ENCODE measurements at places on chromosomes 3 and 15.

- DNase-seq: peak; percentile 87
Observed at GRCh38 chr3:171192176-171192854, 165.8 kb upstream of the SLC2A2 start.

DNA sequence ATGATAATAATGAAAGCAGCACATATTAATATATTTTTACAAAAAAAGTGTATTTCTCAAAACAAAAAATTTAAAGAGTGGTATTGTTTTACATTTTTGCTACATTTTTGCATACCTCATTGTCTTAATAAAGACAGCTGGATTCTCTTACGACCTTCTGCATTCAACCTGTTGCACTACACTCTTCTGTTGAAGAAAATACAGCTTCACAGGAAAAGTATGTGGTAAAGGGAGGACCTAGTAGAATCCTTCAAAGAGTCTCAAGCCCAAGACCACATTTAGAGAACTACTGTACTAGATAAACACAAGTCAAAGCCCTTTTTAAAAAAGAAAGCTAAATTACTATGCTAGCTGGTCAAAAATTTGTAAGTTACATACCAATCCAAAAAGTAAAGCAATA, 7.9 kb downstream of the ZNF280D start:
- DNase-seq: no peak

DNA sequence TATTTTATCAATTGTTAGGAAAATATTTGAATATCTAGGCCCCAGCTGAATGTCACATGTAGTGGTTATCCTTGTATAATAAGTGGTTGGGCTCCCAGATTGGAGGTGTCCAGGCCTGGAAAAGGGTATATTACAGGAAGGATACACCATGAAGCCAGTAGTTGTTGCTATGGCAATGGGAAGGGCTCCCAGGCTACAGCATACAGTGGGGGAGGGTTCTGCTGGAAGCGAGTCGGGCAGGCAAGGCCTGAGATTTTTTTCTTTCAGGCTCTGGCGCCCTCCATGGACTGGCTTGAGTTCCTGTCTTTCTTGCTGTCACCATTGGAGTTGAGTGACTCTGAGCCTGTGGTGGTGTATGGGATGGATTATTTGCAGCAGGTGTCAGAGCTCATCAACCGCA, 8.9 kb downstream of the ECE2 start:
- DNase-seq: peak; percentile 60

DNA sequence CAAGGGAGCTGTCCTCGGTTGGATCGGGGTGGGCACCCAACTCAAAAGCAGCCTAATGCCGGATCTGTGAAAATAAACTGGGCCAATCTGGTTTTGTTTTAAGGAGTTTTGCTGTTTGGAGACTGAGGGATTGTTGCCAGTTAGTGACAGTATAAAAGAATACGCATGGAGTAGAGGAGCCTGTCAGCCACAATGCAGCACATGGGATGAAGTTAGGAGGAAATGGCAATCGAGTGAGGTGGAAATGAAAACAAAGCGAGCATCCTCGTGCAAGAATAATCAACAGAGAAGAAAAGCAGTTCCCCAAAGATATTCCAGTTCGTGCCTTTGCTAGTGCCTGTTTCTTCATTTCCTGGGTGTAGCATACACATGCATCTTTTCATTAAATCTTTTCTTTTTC, 108.4 kb upstream of the RORA start:
- peak; percentile 31 for DNase-seq

GRCh38 chr3:83956431-83956830, 1002.4 kb upstream of the CADM2 start:
- no peak for DNase-seq

GRCh38 chr3:135412475-135412874, 553.1 kb upstream of the PPP2R3A start:
- DNase-seq: no peak

DNA sequence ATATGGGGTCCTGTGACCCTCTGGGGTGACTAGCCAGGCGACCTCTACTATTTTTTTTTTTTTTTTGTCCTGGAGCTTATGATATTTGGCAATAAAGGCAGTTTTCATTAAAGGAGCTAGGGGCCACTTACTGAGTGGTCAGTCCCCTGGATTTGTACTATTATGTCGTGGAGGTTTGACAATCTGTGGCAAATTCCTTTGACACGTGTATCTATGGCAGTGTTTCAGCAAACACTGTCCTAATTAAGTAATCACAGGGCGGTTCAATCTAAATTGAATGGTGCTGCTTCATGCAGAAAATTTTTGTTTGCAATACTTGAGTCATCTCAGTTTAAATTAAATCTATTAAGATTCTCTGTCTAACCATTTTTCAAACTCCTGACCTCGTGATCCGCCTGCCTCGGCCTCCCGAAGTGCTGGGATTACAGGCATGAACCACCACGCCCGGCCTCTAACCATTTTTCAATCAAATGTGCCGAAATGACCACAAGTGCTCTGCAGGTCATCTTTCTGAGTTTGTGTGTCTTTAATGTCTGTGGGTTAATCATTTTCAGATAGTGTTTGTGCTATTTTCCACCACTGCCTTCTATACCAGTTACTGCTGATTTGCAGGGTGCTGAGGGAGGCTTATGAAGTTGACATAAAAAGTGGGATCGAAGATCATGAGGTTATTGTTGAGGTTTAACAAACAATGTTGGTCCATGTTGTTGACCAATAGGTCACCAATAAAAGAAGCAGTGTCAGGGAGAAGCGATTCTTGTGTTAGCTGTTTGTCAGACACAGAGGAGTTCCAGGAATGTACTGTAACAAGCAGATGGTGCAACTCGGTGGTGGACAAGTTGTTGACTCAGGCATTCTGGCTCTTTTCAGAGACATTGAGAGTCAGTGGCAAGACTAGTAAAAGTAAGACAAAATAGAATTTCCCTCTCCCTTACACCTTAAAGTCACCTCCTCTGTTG, 18.6 kb upstream of the SLC2A2 start:
- DNase-seq: peak; percentile 72

GRCh38 chr3:186298876-186299275, 63.2 kb downstream of the DGKG start:
- no peak for DNase-seq

DNA sequence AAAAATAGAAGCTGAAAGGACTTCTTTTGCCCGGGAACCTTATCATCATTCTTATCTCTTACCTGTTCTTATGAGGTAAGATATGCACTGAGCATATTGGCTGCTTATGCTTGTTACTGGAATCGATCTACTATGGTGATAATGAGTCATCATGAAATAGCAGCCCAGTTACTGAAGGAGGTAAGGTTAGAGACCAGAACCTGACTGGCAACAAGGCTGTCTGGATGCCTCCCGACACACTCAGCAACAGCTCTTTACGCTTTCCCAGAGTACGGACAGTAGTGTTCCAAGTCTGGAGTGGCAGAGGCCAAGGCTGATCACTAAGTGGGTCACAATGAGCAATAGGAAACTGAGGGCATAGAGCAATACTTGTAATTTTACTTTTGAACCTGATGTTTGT, 314.1 kb downstream of the NLGN1 start:
- no peak for DNase-seq

- DNase-seq: no peak
Observed at GRCh38 chr3:43215663-43216275, 70.6 kb upstream of the SNRK start.

DNA sequence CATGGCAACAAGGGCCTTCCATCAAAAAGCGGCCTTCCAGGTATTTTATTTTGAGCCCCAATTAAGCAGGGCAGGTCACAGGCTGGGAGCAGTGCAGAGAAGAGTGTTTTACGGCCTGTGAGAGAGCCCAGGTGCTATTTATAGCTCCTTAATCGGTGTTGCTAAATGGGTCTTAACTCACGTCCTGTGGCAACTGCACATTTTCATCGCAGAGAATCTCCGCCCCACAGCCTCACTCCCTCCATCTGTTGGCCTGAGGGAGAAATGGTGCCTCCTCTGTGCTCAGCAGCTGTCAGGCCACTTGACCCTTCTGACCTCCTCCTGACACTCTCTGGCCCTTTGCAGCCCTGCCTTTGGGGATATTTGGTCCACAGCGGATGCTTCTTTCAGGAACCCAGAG, 58.6 kb downstream of the SPSB4 start:
- no peak for DNase-seq

DNA sequence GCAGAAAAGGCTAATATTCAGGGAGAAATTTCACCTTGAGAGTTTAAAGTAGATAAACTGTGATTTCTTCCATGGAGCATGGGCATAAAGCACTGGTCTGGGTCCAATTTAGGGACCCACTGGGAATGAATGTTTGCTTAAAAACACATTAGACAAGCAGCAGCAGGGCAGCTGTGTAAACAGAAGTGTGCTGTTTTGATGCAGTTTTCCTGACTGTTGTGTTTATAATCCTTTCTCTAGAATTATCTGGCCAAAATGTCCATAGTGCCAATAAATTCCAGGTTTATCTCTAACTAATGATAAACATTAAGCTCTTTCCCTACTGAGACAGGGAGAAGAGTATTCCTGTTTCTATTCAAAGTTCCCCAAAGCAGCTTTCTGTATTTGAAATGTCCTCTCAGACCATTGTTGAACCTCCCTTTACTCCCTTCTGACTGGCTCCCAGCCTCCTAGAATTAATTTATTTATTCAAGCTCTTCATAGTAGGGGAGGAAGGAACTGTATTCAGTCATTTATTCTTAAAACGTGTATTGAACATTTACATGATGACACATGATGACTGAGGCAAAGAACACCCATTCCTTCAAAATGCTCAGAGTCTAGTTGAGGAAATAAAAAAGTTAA, 7.0 kb upstream of the TM4SF18 start:
- peak; percentile 34 for DNase-seq

DNA sequence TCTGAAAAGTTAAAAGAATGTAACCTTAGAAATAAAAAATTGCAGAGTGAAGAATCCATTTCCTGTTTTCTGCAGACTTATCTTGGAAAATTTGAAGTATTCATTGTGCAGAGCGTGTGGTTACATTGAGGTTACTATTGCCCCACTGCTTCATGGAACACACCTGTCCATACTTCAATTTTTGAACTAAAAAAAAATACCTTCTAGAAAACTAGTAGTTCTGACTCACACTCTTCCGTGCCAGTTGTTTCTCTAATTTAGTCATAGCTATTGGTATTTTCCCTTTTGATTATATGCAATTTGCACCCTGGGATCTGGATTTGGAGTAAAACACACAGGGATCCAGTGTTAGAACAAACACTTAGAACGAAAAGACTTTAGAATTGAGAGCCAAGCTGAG, 111.8 kb upstream of the LYSMD4 start:
- peak; percentile 4 for DNase-seq

DNA sequence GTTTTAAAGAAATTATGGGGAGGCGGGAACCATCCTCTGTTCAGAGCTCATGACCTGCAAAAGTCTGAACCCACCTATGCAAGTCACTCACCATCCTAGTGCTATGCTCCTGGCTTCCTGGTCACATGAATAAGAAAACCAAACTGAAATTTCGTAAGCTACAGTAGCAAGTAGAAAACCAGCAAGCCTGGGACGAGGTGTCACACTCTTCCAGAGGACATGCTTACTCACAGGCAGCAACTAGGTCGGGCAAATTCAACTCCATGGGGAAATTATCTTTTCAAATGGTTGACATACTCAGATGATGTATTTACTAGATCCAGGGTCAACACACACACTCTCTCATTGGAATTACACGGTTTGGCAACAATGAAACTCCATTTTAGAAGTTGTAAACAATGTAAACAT, 31.3 kb downstream of the LDHAL6B start:
- DNase-seq: no peak

GRCh38 chr3:184479426-184480126, 82.0 kb upstream of the EPHB3 start:
- DNase-seq: no peak

DNA sequence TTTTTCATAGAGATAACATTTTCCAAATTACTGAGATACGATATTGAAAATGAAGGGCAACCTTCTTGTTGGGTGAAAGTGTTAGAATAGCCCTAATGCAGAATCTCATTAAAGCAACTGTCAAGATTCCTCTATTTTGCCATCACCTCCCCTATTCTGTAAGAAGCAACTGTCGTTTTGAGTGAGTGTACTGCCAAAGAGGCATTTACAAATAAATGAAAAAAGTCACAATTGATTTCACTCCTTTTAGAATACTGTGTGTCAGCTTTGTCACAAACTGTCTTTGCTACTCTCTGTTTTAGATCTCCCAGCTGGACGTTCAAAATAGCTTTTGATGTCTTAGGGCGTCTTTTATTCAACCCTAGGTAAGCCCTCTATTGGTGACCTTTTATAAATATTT, 322.8 kb upstream of the NAALADL2 start:
- DNase-seq: no peak

DNA sequence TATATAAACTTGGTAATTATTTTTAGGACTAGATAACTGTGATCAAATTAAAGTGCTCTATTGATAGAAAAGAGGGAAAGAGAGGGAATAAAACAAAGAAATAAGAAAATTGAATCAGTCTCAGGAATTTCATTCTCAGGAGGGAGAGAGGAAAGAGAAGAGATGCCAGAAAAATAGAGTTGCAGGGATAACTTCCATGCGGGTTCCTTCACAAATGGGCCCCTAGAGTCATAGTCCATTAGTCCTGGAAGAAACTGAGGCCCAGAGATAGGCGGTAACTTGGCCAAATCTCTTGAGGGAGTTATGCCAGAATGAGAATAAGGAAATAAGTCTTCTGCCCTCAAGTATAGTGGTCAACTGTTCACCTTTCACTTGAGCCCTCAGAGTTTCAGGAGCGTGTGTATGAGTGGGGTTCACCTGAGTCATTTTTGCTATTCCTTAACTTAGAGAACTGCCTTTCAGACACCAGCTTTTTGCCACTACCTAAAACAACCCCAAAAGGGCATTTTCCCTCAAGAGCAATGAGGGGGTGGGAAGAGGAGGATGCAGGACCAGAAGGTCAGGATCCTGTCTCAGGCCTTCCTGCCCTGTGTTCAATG, 192.6 kb downstream of the MEX3B start:
- DNase-seq: no peak

GRCh38 chr3:45258317-45258716, 32.2 kb upstream of the TMEM158 start:
- no peak for DNase-seq

GRCh38 chr3:68889328-68889727, 43.0 kb downstream of the TAFA4 start:
- DNase-seq: no peak

GRCh38 chr3:112429960-112430359, 69.3 kb downstream of the BTLA start:
- no peak for DNase-seq

DNA sequence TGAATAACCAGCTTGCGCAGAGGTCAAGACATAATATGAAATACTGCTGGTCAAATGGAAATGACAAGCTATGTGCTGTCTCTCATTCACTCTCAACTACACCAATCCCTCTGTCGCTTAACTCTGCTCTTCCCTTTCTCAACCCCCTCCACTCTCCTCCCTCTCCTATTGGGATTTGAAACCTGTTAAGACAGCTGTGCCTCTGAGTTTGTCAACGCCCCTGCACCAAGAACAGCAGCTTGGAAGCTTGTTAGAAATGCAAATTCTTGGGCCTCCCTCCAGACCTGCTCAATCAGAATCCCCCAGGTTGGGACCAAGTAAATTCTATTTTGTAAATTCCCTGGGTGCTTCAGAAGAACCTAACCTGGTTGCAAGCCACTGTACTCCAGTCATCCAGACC, 149.7 kb upstream of the ATP2B2 start:
- DNase-seq: no peak

GRCh38 chr15:58433597-58434333, 2.0 kb downstream of the LIPC start:
- DNase-seq: no peak
